ENCODE measurements at places on chromosomes 1 and 21. TPM values are rescaled to one million over a fixed set of nuclear protein-coding genes. Genes with fewer than 3 reads are reported as not detected.

Gene DIPK1A
- total RNA-seq = 12.7 TPM

Gene ESRRG
- not detected for total RNA-seq

Gene MATN1
- not detected for total RNA-seq

Gene OLFML2B
- total RNA-seq = not detected

Gene LRRC41
- total RNA-seq = 40.3 TPM

Gene MPL
- not detected for total RNA-seq

DNA sequence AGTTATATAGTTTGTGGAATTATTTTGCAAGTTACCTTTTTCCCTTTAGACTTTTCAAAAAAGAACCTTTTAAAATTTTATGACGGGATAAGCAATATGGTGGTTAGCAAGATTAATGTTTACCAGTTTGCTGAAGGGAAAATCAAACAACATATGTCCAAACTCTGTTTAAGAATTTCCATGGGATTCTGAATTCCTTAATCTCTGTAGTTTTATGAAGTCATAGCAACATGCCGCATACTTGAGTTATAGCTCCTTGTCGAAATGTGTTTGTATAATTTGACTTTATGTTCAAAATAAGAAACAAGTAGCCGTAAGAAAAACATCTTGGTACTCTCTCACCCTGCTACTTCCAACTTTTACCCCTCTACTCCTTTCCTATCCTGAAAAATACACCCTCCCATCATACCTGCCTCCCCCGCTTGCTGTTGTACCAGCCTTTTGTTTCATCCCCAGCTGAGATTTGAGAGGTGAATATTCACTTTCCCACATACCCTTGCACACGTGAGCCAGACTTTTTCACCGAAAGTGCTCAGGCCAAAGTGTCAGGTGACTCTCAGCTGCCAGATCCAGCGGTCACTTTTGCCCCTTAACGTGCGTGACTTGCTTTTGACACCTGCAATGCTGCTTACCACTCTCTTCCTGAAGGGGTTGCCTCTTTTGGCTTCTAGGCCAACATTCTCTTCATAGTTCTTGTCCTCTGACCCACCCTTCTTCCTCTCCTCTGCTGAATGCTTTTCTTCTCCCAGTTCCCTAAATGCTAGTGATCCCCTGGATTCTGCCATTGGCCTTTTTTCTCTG, 83.5 kb upstream of the ZNF326 start:
- no peak overlapping the region for H3K27ac ChIP-seq
- H3K4me1 ChIP-seq = peaks cover 30% of the 10 kb centered on the region
- H3K36me3 ChIP-seq = peaks cover 11% of the 10 kb centered on the region

- H3K27ac ChIP-seq = no peak overlapping the region
- no peaks in the 10 kb centered on the region for H3K27me3 ChIP-seq
- H3K36me3 ChIP-seq = no peaks in the 10 kb centered on the region
- no peaks in the 10 kb centered on the region for H3K4me1 ChIP-seq
- H3K4me3 ChIP-seq = no peak overlapping the region
These were observed 834.0 kb downstream of the USP25 start for GRCh38 chr21:16563795-16564194.

GRCh38 chr1:66443793-66444192, 90.2 kb upstream of the SGIP1 start:
- no peak overlapping the region for H3K4me3 ChIP-seq
- peaks cover 11% of the 10 kb centered on the region for H3K27me3 ChIP-seq
- no peak for DNase-seq
- H3K4me1 ChIP-seq = peaks cover 44% of the 10 kb centered on the region
- H3K36me3 ChIP-seq = peaks cover 8% of the 10 kb centered on the region
- no peak overlapping the region for H3K27ac ChIP-seq

- DNase-seq = no peak
- no peak overlapping the region for H3K4me3 ChIP-seq
- peaks cover 8% of the 10 kb centered on the region for H3K27me3 ChIP-seq
These were observed 61.9 kb downstream of the HSPA13 start for GRCh38 chr21:14321042-14321441.

DNA sequence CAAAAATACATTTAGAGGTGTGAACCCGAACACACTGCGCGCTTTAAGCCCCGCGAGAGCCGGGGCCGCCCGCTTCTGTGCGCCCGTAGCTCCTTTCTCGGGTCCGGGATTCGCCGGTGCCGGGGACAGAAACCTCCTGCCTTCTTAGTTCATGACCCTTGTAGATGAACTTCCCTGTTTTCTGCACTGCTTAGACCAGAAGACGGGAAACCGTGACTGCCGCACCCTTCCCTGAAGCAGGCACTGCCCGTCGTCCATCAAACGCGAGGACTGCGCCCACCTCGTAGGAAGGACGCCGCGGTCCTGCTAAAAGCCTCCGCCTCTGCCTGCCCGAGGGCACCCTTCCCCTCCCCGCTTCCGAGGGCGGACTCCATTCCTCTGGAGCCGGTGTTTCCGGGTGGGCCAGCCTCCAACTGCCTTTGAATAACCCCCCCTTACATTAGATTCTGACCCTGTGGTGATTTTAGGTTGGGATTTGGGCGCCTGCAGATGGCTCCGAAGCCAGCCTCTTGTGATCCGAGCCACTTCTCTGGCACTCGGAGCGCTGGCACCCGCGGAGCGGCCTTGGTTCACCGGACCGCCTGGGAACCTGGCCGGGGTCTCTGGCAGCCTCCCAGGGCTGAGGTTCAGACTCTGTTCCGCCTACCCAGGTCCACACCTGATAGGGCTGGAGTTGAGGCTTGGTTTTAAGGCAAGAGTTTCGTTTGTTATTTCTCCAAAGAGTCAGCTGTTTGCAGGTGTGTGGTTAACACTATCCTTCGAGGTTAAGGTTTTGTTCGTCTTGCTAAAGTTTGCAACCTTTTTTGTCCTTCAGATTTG, 1.2 kb upstream of the PTTG1IP start:
- peak overlapping the region; percentile 92 for H3K27ac ChIP-seq
- peak; percentile 48 for DNase-seq
- H3K27me3 ChIP-seq = no peaks in the 10 kb centered on the region
- H3K4me1 ChIP-seq = peaks cover 50% of the 10 kb centered on the region

DNA sequence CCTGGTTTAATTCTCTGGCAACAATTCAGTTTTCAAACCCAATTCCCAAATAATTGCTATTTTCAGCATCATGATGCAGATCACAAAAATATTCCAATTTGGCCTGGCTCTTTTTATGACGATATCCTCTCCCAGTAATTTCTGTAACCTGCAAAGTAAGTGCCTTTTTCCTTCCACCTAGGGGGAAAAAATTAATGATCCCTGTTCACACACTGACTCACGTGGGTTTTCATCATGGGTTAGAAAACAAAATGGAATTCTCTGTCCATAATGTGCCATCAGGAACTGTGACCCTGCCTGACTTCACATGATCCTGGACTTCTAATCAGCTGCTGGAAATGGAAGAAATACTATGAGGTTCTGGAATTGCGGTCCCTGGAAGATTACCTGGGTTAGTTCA, 24.5 kb downstream of the AK2 start:
- H3K4me1 ChIP-seq = peaks cover under 1% of the 10 kb centered on the region
- H3K27me3 ChIP-seq = no peaks in the 10 kb centered on the region
- H3K27ac ChIP-seq = no peak overlapping the region
- no peak overlapping the region for H3K4me3 ChIP-seq
- peaks cover 69% of the 10 kb centered on the region for H3K36me3 ChIP-seq
- DNase-seq = no peak

DNA sequence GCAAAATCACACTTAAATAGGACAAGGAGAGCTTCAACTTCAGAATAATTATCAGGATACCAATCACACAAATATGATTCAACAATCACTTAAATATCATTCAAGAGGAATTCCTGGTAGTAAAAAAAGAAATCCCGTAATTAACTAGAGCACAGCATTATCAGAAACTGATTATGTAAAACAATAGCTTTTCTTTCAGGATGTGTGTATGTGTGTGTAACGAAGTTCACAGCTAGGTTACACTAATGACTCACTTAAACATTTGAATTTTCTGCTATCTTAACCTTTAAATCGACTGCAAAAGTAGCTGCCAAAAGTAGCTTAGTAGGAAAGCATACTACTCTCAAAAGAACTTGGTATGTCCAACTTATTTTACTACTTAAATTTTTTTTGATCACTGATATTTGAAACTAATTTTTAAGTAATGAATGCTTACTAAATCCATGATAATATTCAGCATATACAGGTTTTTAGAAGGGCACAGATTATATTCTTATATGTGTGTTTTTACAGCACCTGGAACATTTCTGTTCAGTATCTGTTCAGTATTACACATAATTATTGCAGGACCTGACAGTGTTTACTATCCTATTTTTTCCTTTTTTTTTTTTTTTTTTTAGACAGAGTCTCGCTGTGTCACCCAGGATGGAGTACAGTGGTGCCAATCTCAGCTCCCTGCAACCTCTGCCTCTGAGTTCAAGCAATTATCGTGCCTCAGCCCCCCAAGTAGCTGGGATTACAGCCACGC, 4.2 kb downstream of the RERE start:
- H3K4me1 ChIP-seq = peaks cover 46% of the 10 kb centered on the region
- no peak overlapping the region for H3K4me3 ChIP-seq
- H3K27me3 ChIP-seq = no peaks in the 10 kb centered on the region
- H3K27ac ChIP-seq = no peak overlapping the region
- peaks cover 7% of the 10 kb centered on the region for H3K36me3 ChIP-seq
- no peak for DNase-seq

DNA sequence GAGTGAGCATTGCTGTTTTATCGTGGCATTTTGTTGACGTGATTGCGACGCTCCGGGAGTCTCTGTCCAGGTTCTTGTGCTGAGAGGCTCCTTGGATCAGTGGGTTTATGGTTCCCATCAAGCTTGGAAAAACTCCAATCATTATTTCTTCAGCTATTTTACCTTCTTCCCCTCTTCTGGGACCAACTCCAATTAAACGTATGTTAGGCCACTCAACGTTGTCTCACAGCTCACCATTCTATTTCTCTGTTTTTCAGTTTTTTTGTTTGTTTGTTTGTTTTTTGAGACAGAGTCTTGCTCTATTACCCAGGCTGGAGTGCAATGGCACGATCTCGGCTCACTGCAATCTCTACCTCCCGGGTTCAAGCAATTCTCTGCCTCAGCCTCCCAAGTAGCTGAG, 8.0 kb downstream of the HES4 start:
- peaks cover 40% of the 10 kb centered on the region for H3K27me3 ChIP-seq
- peaks cover 16% of the 10 kb centered on the region for H3K4me1 ChIP-seq
- H3K27ac ChIP-seq = no peak overlapping the region
- H3K36me3 ChIP-seq = peaks cover 8% of the 10 kb centered on the region

DNA sequence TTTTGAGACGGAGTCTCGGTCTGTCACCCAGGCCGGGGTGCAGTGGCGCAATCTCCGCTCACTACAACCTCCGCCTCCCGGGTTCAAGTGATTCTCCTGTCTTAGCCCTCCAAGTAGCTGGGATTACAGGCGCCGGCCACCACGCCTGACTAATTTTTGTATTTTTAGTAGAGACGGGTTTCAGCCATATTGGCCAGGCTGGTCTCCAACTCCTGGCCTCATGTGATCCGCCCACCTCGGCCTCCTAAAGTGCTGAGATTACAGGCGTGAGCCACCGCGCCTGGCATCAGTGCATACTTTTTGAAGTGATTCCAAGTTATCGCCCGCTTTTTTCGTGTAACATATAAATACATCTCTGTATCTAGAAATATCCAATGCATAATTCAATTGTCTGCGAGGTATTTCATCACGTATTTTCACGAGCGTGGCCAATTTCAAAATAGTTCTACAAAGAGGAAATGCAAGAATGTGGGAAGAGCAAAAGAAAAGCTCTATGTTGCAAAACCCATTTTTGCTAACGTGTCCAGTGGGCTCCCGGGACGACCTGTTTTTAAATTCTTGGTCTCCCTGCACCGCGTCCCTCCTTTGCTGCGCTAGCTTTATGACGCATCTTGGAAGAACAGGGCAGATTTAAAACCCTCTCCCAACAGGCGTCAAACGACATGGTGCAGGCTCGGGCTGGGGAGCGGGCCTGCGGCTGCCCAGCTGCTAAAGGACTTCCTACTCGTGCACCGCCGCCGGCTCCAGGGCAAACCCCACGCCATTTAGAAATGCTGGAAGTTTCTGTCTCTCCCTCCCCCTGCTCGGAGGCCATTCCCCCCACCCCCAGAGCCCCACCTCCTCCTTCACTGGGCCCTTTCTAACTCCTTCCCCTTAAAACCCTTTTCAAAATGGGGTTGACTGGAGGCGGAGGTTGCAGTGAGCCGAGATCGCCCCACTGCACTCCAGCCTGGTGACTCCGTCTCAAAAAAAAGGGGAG, 923 bp upstream of the IFNGR2 start:
- H3K36me3 ChIP-seq = no peaks in the 10 kb centered on the region
- peaks cover 65% of the 10 kb centered on the region for H3K27me3 ChIP-seq
- peaks cover 16% of the 10 kb centered on the region for H3K4me1 ChIP-seq
- H3K27ac ChIP-seq = no peak overlapping the region
- no peak for DNase-seq

DNA sequence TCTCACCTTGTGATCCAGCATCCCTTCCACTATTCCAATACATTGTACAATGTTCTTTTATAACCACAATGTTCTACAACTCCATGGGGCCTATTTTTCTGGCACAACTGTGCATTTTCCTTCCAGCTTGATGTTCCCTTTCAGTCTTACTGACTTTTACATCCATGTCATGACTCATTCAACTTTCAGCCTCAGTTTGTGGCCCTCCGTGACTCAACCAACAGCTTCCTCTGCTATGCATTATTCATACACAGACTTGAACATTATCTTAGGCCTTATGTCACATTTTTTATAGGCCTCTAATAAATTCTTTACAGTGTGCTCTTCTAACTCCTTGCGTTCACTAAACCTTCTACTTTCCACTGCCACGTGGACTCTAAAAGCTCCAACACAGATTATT, 119.4 kb upstream of the PRMT6 start:
- H3K4me1 ChIP-seq = no peaks in the 10 kb centered on the region
- no peak for DNase-seq
- no peaks in the 10 kb centered on the region for H3K27me3 ChIP-seq
- H3K4me3 ChIP-seq = no peak overlapping the region

GRCh38 chr21:33255404-33255803, 10.8 kb upstream of the IL10RB start:
- H3K4me3 ChIP-seq = no peak overlapping the region
- H3K4me1 ChIP-seq = peaks cover 32% of the 10 kb centered on the region
- no peak for DNase-seq

- H3K4me1 ChIP-seq = no peaks in the 10 kb centered on the region
- H3K27ac ChIP-seq = no peak overlapping the region
- H3K27me3 ChIP-seq = no peaks in the 10 kb centered on the region
- peak; percentile 29 for DNase-seq
- no peak overlapping the region for H3K4me3 ChIP-seq
- no peaks in the 10 kb centered on the region for H3K36me3 ChIP-seq
These were observed 276.3 kb upstream of the GREM2 start for GRCh38 chr1:240888039-240888786.

DNA sequence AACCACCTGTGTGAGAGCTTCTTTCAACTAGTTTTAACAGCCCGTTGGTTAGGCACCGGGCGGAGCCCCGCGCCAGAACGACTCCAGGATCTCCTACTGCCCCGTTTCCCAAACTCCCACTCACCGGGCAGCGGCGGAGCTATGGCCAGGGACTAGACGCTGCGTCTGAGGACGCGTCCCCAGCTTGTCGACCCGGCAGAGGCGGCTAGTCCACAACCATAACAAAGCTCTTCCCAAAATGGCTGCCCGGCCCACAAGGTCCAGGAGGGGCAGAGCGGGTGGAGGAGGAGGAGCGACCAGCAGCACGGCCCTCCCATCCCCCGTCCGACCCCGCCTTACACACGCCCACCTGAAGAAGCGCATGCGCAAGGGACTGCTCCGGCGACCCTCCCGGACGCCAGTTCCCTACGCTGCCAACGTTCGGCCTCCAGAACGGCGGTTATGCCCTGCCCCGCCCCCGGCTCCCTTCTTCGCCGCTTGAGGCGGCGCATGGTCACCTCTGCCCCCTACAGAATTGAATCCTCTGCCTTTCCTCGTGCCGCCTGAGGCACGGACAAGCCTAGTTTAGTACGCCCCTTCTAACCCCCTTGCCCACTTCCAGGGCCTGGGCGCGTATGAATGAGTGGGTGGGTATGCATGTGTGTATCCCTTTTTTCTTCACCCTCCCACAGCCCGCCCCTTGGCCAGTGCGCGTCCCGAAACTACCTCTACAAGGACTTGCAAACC, at the start of gene GPBP1L1:
TSS of gene GPBP1L1 (minus strand) at position 246 of the 726 bp plus-strand sequence. CDS start 27,446 bp downstream, outside the sequence.
- peaks cover 40% of the 10 kb centered on the region for H3K36me3 ChIP-seq
- H3K27ac ChIP-seq = peak within 1 kb of the TSS; percentile 100
- no peaks in the 10 kb centered on the region for H3K27me3 ChIP-seq
